Effector memory CD8-positive, alpha-beta T cell (primary cell): ENCODE measurements at places on chromosomes 6 and 20.

DNA sequence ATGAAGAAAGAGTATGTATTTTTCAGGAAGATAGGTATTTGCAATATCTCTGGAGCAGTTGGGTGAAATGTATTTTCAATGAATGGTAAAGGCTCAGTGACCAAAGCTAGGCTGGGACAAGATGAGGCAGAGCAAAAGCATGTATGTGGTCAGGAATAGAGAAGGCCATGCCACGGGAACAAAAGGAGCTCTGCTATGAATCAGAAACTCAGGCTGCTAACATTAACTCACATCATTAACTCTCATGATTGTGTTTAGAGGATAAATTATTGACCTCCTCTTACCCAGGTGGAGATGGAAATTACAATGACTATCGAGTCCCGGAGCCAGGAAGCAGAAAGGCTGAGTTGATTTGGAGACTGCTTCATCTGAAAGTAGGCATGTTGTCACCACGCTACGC, 220.2 kb downstream of the FUT9 start:
- no peak for DNase-seq

DNA sequence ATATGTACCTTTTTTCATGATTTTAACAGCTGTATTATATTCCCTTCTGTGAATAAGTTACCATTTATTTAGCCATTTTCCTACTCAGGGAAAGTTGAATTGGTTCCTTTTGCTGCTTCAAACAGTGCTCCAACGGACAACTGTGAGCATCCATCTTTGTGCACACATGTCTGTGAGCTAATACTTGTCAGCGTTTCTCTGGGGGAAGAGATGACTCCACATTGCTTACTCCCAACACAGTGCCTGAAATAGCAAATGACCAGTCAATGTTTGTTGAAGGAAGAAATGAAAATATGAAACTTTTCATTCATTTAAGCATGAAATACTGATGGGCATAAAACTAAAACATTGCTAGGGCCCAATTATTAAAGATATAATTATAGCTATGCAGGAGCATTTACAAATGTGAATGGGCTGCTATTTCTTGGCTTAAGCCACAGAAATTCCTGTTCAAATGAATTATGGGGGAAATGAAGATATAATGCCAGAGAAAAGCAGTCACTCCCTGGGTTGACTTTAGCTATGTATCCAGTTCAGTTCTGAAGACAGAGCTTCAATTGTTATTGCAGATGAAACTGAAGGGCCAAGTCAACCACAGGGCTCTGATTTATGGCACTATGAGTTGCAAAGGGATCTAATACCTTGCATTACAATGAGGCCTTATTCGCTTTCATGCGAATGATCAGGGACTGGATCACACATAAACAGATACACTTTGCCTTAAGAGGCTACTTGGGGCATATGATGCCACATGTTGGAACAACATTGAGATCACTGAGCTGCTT, 47.4 kb upstream of the FOXC1 start:
- DNase-seq: no peak

DNA sequence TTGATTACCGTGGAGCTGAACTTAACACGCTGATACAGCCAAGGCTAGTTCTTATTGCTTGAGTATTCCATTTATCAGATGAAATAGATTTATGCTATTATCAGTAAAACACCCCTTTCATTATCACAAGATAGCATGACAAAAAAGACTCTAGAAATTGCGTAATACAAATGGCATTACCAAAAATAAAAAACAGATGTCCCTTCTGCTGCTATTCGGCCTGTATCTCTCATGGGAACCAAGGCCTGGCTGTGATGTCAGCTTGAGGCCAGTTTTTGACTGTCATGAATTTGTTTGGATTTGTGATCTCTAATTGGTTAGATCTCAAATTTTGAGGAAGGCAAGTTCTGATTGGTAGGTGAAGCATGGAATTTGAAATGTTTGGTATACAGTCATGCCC, 25.2 kb downstream of the MEI4 start:
- no peak for DNase-seq

GRCh38 chr6:30686009-30686907, at the start of gene PPP1R18:
Gene PPP1R18, minus strand, starts transcription at chr6:30686645. Its CDS starts 627 bp downstream, at chr6:30686018.
- peak; percentile 63 for DNase-seq

- DNase-seq: no peak
These were observed 1068.0 kb upstream of the EPHA7 start for GRCh38 chr6:94487371-94487770.
